ENCODE measurements at places on chromosomes 12 and 14.

- DNase-seq, result no peak
These were observed 65.4 kb downstream of the ACSM4 start for GRCh38 chr12:7369274-7369729.

- no peak for DNase-seq
These were observed 29.1 kb downstream of the SOCS2 start for GRCh38 chr12:93601591-93601990.

GRCh38 chr12:30622509-30622908 lies 73.2 kb downstream of the IPO8 start:
- no peak for DNase-seq

DNA sequence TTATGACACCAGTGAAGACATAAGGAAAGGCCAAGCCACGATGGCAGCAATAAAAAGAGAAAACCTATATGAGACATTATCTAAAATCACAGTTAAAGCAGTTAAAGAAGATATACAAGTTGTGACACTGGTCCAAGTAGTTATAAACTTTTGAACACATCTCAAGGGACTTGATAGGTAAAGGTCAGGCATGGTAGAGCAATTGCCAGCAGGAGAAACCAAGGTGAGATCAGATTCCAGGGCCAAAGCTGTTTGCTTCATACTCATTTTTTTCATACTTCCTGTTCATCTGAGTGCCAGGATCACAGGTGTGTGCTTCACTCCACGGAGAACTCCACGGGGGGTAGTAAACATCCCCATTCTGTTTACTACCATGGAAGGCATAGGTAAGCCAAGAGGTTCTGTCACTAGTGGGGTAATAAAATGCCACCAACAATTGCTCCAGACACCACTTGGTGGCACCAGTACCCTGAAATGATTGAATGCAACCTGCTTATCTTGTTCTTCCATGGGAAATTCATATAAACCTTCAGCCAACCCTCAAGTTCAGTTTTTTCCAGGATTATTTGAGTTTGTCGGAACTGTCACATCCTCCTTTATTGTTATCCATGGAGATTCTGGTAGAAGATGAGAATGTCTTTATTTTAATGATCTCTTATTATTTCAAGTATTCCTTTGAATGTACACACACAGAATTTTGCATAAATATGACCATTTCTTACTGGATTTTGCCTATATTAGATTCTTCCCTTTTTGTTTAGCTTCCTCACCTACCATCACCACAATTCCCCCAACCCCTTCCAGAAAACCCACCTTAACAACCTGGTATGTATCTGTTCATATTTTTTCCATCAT lies 59.2 kb upstream of the TSPAN8 start:
- no peak for DNase-seq

DNA sequence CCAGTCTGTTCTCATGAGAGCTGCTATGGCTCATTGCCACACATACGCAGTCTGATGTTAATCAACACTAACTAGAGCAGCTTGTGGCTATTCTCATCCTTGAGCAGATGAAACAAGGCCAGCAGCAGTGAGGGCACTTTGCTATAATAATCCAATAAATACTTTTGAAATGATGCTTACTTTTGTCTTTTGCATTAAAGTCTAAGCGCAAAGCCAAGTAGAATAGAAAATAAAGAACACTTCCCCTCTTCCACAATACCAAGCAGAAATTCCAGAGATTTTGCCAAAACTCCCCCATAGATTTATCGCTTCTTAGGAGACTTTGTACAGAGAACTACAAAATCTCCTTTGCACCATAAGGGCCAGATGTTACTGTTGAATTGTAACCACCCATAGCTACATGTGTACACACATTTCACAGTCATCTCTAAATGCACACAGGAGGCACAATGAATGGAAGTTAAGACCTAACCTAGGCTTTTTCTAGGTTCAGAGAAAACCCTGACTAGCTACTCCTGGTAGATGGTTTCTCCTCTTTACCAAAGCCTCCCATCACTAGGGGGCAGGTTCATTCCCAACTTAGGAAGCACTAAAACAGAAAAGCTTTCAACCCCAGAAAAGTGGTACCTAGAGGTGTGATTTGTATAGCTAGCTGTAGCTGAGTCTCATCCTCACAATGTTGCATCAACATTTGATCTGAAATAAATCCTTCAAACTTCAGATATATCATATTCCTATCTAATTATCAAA lies 119.3 kb downstream of the HMGA2 start:
- DNase-seq, result no peak

- DNase-seq, result no peak
These were observed 151.9 kb upstream of the ATF7IP start for GRCh38 chr12:14213542-14213941.
